ENCODE measurements at places on chromosomes 1 and 21. TPM values are rescaled to one million over a fixed set of nuclear protein-coding genes. Genes with fewer than 3 reads are reported as not detected.

Gene SLC30A7
- 30.0 TPM for total RNA-seq

Gene PRKCZ
- 0.19 TPM for total RNA-seq

Gene ERICH3
- total RNA-seq: not detected

Gene CAMK2N1
- 2.8 TPM for total RNA-seq

Gene CADM3
- 8.9 TPM for total RNA-seq

Gene RORC
- total RNA-seq: not detected

Gene FCRL1
- total RNA-seq: not detected

Gene RXRG
- not detected for total RNA-seq

Gene MYBPH
- not detected for total RNA-seq

Gene HMGCS2
- not detected for total RNA-seq

Gene CRNN
- total RNA-seq: not detected

Gene RHD
- not detected for total RNA-seq

Gene OR2L2
- total RNA-seq: not detected

Data from endothelial cell of coronary artery (primary cell).